Adipocyte (in vitro differentiated cells): ENCODE measurements at places on chromosomes 6 and 20.
A peak's percentile ranks its signal among the peaks of the same experiment; 100 is the strongest.

DNA sequence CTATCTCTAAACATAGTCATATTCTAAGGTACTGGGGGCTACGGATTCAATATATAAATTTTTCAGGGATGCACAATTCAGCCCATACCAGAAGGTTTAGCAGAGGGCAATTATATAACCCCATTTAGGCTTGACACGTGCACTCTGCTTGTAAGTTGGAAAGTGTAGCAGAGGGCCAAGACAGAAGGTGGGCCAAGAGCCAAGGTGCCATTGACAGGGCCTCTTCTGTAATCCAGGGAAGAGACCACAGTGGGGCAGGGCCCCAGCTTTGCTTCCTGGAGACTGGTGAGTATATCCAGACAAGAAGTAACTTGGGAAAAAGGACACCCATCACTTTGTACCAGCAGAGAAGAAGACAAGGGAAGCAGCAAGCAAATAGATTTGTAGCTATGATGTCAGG, 672.4 kb upstream of the MARCKS start:
- peak; percentile 33 for DNase-seq

DNA sequence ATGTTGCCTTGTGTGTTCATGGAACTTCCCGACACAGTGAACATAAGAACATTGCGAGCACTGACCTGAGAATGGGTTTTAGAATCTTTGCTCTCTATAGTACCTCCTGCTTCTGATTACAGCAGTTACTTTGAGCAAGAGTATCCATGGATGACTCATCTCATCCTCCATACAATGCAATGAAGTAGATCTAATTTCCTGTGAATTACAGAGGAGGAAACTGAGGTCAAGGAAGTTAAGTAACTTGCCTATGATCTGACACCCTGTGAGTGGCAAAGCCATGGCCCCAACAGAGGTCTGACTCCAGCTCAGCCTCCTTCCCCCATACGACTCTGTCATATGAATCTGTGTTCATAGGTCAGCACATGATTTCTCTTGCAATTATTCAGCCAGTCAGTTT, 518.1 kb downstream of the TFAP2A start:
- peak; percentile 37 for DNase-seq

DNA sequence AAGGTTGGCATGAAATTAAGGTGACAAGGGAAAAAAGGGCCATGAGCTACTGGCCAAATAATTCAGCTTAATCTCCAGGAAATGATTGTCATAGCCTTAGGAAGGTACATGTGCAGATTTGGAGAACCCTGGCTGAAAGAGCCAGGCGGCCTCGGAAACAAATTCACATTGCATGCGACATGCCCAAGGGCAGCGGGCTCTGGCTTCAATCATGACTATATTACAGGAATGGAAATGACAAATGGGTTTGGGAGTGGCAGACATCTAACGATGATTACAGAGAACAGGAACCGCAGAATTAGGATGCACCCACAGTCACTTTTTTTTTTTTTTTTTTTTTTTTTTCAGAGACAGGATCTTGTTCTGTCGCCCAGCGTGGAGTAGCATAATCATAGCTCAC, 112.4 kb upstream of the SALL4 start:
- DNase-seq = peak; percentile 79

DNA sequence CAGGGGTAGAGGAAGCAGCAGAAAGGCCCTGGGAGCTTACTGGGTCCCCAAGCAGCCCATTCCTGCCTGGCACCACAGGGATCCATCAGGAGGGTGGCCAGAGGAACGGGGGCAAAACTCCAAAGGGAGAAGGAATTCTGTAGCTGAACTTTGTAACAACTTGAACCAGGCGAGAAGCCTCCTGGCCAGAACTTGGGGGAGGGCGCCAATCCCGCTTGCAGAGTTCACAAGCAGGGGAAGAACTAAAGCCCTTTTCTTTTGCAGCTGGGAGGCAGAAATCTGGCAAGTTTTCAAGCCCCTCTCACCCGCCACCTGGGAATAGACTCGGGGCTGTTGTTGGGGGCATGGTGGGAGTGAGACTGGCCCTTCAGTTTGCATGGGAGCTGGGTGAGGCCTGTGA, 189.1 kb downstream of the PHF3 start:
- no peak for DNase-seq

DNA sequence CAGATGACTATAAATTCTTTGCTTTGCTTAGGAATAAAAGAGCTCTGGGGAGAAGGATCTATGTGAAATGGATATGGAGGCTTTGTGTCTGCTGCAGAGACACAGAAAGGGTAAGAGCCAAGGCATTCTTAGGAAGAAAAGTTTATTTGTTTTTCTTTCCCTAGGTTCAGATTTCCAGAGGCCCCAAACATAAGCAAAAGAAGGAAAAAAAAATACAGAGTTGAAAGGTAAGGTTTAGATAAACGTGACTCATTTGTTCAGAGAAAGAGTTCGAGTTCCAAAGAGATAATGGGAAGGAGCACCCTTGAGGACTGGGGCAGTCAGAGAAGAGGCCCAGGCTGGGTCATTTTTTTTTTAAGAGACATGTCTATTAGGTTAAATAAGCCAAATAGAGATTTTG, 27.4 kb upstream of the BMP5 start:
- DNase-seq = peak; percentile 41

GRCh38 chr20:56551571-56551970, 18.5 kb downstream of the FAM209B start:
- DNase-seq = no peak
